ENCODE measurements at places on chromosomes 4 and X.

- no peak for DNase-seq
These were observed 83.5 kb upstream of the GRPR start for GRCh38 chrX:16039834-16040233.

GRCh38 chrX:105463473-105463872 lies 243.0 kb upstream of the TEX13A start:
- no peak for DNase-seq

DNA sequence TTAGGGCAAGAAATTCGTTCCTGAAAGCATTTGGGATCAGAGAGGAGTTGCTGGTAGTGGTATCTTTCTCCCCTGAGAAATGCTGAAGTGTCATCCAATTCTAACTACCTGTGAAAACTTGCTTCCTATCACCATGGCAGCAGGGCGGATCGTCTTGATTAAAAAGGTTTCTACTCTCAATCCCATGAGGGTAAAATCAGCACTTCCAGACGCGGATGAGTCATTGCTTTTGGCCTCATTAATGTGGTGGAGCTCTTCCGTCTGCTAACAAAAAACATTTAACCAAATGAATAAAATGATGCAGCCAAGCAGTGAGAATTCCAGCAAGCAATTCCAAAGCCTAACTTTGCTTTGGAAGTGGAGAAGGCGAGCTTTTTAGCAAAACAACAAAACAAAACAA lies 325.6 kb downstream of the CAMK2D start:
- no peak for DNase-seq

DNA sequence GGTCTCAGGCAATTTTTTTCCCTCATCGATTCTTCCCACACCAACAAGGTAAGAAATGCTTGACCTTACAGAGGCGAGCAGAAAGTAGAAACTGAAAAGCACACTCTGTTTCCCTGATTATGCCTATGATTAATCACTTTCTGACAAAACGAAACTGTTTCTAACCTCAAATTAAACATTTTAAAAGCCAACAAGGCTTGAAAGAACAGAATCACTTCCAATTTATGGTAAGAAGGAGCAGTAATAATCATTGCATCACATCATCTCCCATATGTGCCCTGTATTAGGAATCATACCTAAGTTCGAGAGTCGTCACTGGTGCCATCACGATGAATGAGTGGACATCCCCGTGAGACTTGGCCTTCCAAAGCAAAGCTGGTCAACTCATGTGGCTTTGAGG lies 12.5 kb upstream of the CXCL13 start:
- no peak for DNase-seq

DNA sequence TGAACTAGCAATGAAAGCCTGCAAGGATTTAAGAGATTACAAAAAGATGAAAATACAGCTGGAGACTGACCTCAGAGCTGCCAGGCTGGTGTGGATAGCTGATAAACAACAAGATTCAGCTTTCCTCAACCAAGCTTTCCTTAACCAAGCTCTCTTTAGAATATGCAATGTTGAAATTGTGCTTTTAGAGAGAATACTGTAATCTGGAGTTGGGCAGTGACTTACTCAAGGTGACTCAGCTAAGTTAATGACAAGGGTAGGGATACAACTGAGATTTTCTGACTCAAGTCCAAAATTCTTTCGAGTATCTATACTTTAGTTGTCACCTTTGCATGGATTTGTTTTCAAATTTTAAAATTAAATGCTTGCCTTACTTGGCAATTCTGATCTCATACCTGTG lies 98.0 kb downstream of the AMMECR1 start:
- no peak for DNase-seq

- DNase-seq: no peak
These were observed 374.9 kb upstream of the TECRL start for GRCh38 chr4:64784125-64784524.

DNA sequence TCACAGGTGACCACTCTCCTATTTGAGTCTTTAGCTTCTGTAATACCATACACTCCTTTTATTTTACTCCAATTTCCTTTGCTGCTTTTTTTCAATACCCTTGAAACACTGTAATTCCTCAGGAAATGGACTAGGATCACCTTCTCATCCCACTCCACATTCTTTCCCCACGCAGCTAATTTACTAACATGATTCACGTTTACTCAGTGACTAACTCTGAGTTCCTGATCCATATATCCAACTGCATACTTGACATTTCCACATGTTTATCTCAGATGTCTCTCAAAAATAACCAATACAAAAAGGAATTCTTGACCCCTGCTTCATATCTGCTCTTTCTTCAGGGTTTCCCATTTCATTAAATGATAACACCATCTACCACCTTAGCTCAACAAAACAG lies 19.9 kb downstream of the RPS6KA6 start:
- no peak for DNase-seq

- DNase-seq: peak; percentile 56
These were observed 5.5 kb downstream of the ATP10D start for GRCh38 chr4:47490550-47490949.

DNA sequence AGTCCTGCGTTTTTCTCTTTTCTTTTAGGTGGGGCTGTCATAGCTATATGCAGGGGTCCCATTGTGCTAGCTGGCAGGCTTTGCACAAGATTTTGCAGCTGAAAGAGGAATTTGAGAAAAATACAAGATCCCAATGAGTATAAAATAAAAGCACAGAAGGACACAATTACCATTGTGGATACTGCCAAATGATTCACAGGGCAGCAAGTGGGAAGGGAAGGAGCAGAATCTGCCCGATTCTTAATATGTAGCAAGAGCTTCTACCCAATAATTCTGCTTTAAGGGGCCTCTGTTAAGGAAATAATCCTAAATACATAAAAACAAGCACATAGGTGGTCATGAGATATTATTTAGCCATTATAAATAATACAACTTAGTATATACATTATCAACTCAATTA lies 25.9 kb upstream of the ING2 start:
- DNase-seq: no peak

DNA sequence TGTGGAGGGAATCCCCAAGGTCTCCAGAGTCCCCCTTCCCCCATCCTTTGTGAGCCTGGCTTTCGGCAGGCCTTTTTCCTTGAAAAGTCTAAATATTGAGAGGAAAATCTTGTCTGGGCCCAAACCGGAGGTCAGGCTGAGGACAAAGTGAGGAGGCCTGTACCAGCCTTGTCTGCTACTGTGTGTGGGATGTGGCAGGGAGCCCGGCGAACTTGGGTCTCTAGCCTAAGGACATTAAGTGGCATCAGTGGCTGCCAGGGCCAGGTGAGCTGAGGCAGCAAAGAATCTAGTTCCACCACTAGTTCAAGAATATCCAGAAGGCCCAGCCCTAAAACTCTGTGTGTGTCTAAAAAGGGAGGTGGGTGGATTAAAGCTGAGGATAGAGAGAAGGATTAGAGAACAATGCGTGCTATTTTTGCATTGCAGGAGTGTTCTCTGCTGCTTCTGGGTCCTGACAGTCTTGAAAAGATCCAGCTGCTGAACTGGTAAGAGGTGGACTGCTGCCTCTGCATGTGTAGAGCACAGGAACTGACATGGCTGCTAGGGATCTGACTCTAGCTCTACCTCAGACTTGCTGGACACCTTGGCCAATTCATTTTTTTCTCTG lies 1.2 kb upstream of the AMER1 start:
- peak; percentile 3 for DNase-seq

GRCh38 chr4:121827853-121828252 lies 4.2 kb upstream of the CCNA2 start:
- DNase-seq: no peak

GRCh38 chrX:18578546-18578945 lies 93.4 kb downstream of the RS1 start:
- no peak for DNase-seq

GRCh38 chrX:123274796-123275195 lies 90.7 kb downstream of the GRIA3 start:
- DNase-seq: no peak

GRCh38 chr4:102299354-102300107 lies 45.8 kb downstream of the SLC39A8 start:
- peak; percentile 56 for DNase-seq

- no peak for DNase-seq
These were observed 137.3 kb downstream of the BMPR1B start for GRCh38 chr4:94895081-94895480.

GRCh38 chrX:15619053-15619755 lies 18.4 kb upstream of the ACE2 start:
- no peak for DNase-seq

GRCh38 chrX:85922821-85923220 lies 124.5 kb downstream of the CHM start:
- no peak for DNase-seq

DNA sequence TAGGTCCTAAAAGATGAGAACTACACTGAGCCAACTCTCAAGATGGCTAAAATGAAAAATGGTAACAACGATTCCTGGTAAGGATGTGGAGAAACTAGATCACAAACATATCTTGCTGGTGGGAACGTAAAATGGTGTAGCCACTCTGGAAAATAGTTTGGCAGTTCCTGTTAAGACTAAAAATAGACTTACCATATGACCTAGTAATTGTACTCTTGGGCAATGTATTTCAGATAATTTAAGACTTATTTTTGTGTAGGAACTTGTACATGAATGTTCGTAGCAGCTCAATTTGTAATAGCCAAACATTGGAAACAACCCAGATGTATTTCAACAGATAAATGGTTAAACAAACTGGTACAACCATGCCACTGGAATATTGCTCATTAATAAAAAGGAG lies 106.2 kb downstream of the HDAC8 start:
- no peak for DNase-seq

DNA sequence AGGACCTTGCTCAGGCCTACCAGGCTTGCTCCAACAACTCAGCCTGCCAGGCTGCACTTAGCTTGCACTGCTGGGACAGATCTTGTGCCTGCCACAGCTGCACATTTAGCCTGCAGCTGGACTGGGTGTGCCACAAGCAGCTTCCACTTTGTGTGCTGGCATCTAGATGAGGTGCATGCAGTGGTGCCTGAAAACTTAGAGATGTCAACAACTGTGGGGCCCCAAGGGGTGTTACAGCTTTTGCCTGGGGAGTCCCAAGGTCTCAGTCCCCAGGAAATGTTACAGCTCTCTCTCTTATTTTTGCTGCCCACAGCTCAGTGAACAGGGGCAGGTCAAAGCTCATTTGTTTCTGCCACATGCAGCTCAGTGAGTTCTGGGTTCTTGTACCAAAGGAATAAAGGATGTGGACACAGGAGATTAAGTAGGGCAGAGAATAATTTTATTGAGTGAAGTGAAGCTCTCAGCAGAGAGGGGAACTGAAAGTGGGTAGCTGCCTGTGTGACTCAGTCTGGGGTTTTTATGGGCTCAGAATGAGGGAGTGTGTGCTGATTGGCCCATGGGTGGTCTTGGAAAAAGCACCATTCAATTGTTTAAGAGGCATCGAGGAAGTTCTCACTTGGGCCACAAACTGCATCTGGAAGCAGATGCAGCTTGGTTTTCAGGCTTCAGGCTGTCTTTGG lies 828.3 kb downstream of the TECRL start:
- no peak for DNase-seq

DNA sequence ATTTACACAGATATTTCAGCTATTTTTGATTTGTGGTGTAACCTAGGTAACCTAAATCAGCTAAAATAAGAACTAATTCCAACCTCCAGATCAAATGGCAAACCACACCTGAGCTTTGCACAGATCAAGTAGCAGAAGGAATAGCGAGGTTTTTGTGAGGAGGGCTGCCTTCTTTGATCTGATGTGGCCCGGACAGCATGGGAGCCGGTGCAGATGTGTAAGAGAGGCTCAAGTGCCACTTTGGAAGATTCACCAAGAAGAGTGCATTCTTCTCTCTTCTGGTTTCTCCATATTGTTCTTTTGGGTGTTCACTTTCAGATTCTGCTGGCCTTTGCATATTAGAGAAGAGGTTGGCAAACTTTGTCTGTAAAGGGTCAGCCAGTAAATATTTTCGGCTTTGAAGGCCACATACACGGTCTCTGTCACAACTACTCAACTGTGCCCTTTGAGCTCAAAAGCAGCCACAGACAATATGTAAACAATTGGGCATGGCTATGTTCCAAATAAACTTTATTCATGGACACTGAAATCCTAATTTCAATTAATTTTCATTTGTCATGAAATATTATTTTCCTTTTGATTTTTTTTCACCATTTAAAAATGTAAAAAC lies 78.9 kb upstream of the FAM9C start:
- no peak for DNase-seq

GRCh38 chrX:9352243-9352642 lies 112.6 kb upstream of the TBL1X start:
- peak; percentile 8 for DNase-seq

DNA sequence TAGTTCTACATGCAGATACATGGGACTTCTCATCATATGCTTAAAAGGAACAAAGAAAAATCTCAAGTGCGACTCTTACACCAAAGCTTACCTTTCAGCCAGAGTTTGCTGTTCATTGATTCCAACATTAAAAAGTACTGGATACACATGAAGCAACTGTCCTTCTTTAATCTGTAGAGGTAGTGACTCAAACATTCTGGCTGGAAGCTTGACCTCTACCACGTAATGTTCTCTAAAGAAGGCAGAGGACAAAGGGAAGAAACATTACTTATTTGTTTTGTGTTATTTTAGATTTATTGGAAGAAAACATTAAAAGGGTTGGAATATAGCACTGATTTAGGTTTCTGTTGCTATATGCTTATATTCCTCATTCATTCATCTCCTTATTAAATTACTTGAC lies 476.1 kb downstream of the IL15 start:
- DNase-seq: no peak

GRCh38 chr4:84091266-84091665 lies 407.8 kb downstream of the NKX6-1 start:
- no peak for DNase-seq
